ENCODE measurements at places on chromosomes 1 and 21.

DNA sequence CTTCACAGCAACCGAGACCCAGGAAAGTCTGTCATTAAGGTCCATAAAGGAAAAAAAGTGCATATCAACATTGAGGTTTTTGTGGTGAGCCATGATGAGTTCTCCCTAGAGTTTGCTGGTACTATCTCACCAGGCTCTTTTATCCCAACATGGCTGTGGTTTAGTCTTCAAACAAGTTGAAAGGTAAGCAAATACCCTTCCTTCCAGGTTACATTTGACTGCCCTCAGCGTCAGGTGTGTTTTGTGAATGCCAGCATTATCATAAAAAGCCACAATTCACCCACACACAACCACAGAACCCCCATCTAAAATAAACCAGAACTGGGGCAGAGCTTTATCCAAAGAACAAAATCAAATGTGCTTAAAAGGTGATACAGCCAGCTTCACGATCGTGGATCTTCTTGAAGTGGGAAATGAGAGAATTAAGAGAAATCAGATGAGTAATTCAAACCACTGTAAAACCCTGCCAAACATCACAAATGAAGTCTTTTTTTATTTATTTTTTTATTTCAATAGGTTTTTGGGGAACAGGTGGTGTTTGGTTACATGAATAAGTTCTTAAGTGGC, 64.7 kb downstream of the SETD4 start:
- DNase-seq: no peak

- DNase-seq: no peak
Observed at GRCh38 chr1:224866940-224867339, 62.5 kb upstream of the DNAH14 start.

GRCh38 chr1:159964144-159964543, 10.1 kb upstream of the SLAMF9 start:
- no peak for DNase-seq

GRCh38 chr1:20936216-20936615, 149.1 kb upstream of the HP1BP3 start:
- no peak for DNase-seq

- DNase-seq: no peak
Observed at GRCh38 chr1:212189352-212189738, 95.9 kb upstream of the PPP2R5A start.

DNA sequence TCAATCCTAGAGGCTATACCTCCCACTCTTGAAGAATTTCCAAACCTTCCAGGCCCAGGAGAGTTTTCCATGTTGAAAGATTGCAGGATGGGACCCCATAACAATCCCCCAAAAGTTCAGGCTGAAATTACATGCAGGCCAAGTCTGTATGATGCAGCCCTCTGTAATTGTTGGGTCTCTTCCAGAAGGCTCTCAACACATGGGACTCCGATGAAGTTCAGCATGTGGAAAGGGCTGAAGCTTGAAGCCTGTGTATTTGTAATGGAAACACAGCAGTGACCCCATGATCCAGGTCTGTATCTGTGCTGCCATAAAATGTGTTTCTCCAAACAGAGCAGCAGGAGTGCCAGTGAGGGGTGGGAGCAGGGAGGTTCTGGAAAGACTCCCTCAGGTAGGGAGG, 202.5 kb upstream of the LYPLAL1 start:
- peak; percentile 10 for DNase-seq

DNA sequence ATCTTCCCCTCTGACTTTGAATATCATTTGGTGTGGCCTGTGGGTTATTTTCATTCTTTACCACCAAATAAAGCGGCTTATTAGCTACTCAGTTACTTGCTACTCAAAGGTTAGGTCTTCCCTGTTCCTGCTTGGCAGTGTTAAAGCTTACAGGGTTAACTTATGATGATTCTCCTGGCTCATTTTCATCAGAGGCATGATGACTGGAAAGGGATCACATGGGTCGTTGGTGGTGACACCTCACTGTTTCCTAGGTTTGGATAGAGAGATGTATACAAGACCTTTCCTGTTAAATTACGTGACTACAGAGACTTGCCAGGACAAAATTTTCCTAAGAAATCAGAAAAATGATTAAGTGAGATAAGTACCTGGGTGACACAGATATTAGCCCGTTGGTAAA, 27.4 kb downstream of the MRPS6 start:
- DNase-seq: no peak

DNA sequence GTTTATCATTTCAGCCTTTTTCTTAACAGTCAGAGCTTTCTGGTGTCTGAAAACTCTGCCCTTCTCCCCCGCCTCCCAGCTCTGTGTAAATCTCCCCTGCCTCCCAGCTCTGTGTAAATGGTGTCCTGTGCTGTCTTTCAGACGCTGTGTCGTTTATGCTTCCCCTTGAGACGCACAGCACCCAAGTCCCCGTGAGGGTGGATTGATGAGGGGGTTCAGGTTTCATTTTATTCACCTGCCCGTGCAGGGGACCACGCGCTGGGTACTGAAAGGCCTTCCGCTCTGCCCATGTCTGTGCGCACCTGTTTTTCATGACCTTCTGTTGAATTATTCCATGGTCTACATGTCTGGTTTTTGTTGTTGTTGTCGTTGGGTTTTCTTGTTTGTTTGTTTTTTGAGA, 108.2 kb upstream of the COL6A1 start:
- DNase-seq: no peak

GRCh38 chr1:33886496-33886895, 22.6 kb downstream of the HMGB4 start:
- DNase-seq: no peak

DNA sequence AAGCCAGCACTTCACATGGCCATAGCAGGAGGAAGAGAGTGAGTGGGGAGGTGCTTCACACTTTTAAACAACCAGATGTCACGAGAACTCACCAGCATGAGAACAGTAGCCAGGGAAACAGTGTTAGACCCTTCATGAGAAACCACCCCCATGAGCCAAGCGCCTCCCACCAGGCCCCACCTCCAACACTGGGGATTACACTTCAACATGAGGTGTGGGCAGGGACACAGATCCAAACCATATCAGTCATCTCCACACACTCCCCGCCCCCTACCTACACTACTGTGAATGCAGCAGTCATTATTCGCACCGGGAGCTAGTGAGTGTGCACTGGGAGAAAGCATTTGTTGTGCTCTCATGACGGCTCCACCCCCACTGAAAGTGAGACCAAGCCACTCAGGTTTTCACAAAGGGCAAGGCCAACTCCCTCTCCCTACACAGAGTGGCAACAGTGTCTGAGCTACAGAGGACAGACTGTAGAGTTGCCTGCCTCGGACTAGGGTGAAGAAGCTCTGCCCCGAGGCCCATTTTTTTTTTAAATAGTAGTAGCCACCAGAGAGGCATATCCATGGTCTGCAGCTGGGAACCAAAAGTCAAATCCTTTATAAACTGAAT, 125.6 kb downstream of the BARHL2 start:
- DNase-seq: no peak

DNA sequence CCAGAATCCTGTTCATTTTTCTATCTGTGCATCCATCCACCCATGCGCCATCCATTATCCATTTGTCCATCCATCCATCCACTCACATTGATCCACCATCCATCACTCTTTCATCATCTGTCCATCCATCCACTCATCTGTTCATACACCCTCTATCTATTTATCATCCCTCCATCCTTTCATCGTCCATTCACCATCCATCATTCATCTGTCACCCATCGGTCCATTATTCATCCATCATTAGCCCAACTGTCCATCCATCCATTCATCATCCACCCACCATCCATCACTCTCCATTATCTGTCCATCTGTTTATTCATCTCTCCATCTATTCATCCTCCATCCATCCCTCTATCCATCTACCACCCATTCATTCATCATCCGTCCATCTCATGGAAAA, 125.7 kb upstream of the TMPRSS2 start:
- no peak for DNase-seq

DNA sequence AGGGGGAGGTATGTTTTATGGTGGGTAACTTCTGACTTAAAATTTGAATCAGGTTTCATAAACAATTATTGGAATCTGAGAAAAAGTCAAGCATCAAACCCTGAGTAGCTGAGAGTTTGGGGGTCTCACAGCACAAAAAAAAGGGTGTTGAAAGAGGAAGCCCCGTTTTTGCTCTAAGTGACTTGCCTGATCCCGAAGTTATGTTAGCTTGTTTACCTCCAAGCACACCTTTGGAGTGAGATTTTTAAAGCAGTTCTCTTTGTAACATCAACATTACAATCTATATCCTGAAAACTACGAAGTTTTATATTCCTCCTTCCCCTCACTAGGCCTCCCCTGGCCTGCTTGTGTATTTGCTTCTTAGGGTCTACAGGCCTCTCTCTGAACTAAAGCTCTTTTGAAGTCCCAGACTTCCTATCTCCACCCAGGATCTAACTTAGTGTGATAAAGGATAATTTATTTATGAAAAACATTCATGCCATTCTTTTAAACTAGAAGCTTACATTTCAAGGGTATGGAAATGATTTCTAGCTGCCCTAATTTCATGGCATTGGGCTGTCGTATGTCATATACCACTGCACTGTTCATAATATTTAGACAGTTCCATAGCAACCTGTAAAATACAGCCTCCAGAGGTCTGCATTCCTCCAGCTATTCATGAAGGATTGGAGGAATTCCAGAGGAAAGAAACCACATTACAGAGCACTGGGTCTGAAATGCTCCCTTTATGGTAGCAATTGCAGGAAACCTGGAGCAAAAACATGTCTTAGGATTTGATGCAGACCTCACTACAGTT, 36.1 kb upstream of the RGS1 start:
- DNase-seq: peak; percentile 99

DNA sequence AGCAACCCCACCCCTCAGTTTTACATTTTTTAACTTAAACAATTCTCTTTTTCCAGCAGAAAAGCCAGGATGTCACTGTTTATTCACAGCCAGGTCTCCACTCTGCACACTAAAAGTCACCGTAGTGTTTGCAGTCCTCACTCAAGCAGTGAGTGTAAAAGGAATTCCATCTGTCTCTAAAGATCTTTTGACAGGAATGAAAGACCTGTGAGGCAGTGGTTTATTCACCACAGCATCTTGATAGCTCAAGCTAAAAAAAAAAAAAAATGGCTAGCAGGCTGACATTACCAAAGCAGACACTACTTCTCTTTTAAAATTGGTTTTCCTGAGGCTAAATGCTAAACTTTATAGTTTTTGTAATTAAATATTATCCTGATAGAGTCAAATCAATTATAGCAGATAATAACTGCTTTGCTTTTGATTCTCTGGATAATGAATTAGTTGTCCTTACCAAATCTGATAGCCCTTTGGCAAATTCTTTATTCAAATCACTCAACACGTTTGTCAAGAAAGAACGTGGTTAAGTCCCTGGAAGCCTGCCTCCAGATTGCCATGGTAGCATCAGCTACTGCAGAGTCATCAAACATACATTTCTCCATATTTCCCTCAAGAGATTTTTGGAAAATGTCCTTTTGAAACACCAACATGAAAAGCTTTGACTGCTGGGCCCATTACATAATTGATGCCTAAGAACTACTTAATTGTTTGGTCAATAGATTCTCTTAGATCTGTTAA, 22.2 kb upstream of the SLC5A9 start:
- DNase-seq: peak; percentile 10

- no peak for DNase-seq
Observed at GRCh38 chr1:185367218-185367617, 50.2 kb upstream of the IVNS1ABP start.

- DNase-seq: no peak
Observed at GRCh38 chr1:44546403-44547053, 127.8 kb downstream of the TMEM53 start.

DNA sequence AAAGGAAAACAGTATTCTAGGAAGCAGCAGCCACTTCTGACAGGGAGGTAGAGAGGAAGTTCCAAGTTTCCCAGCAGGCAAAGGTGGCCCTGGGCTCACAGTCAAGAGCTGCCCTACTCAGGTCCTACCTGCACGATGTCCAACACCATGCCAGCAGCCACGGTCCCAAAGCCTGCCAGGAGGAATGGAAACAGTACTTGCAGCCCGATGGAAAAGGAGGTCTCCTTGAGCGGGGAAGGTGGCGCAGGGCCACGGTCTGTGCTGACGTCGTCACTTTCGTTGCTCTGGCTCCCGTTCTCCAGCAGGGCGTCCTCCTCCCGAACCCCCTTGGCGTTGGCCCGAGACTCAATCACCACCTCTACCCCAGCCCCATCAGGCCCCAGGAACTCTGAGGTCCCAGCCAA, 3.1 kb downstream of the SLC41A1 start:
- no peak for DNase-seq

GRCh38 chr1:29757866-29758780, 521.8 kb downstream of the PTPRU start:
- DNase-seq: no peak

DNA sequence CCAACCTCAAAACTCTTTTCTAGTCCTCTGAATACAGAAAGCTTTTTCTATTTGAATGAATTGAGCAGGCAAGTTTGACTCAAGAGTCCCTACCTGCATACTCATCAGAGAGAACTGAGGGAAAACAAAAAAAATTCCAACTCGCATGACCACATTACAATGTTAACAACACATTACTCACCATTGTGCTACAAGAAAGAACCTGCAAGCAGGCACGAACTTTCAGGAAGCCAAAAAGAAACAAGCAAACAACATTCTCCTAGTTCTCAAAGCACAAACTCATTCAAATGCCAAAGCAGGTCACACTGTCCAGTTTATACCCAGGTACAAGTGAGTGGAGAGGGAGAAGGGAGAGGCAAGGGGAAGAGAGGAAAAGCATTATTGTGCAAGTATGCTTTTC, 14.6 kb downstream of the OTUD7B start:
- peak; percentile 48 for DNase-seq

DNA sequence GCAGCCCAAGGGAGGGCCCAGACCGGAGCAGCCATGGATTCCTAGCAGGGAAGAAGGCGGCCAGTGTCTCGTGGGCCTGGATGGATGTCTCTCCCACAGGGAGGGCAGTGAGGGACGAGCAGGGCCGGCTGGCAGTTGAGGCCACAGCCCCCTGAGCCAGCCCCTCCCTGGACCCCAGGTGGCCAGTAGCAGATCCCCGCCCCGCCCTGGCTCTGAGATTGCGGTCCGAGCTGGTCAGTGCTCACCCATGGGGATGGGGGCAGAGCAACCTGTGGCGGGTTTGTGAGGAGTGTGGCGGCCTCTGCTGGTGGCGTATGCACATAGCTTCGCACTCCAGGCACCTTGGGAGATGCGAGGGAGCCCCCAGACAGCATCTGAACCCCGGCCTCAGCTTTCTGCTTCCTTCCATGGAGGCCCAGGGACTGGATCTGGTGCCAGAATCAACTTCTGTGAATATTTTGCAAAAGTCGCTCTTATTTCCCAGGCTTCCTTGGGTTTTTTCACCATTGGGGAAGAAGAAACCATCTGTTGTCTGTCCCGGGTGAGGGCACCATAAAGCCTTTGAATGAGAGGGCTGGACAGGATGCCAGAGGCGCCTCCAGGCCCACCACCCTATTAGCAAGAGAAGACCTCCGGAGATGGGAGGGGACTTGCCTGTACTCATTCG, 8.4 kb upstream of the KCNN3 start:
- peak; percentile 62 for DNase-seq

- DNase-seq: no peak
Observed at GRCh38 chr1:36162680-36163239, 6.8 kb downstream of the MAP7D1 start.
